Mesenteric fat pad (tissue), 1 donor: ENCODE measurements at places on chromosomes 13 and 19. TPM values are rescaled to one million over a fixed set of nuclear protein-coding genes. Genes with fewer than 3 reads are reported as not detected.

ZNF575 gene
- 1.7 TPM for total RNA-seq

PSG3 gene
- total RNA-seq = not detected

SIGLECL1 gene
- not detected for total RNA-seq

SYNE4 gene
- not detected for total RNA-seq

DNA sequence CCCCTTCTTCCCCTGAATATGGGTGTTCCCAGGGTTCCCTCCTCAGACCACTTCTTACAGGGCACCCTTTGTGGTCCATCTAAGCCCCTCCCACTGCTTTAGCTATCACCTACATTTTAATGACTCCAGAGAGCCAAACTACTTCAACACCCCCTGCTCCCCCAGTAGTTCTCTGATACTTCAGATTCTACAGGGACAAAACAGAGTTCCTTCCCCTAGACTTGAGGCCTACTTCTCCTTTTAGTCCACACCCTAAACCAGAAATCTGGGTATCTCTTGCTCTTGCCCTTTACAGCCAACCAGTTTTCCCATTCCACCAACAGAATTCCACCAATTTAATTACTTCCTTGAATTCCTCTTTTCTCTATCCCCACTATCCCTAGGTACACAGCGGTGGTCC lies 107.2 kb downstream of the KCNRG start:
- no peak for DNase-seq

GRCh38 chr13:51995677-51996551 lies 15.3 kb downstream of the ATP7B start:
- no peak for DNase-seq
